NCI-H1930 (cell line): ENCODE measurements at places on chromosomes 2 and 18.

DNA sequence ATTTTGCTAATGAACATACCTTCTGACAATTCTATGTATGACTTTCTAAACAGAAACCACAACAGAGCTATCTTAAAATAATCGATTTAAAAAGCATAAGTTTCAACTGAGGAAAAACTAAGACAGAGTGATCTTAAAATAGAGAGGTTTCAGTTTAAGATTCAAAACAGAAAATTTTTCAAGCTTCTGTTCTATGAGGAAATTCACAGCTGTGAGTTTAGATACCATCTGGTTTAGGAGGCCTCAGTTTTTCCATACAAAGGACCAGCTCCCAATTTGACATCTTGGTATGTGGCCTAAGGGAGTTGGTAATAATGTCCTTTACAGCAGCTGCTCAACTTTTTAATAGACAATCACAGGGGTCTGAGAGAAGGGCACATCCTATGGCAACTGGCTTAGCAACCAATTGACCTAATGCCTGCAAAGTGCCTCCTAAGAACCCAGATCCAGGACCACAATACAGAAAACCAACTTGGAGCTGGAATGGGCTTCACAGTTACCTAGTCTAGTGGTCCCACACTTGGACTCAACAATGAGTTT is 39.7 kb downstream of the MDH1 start:
- no peak for DNase-seq

- no peak for DNase-seq
Observed at GRCh38 chr2:202327858-202328257, 48.3 kb upstream of the BMPR2 start.

DNA sequence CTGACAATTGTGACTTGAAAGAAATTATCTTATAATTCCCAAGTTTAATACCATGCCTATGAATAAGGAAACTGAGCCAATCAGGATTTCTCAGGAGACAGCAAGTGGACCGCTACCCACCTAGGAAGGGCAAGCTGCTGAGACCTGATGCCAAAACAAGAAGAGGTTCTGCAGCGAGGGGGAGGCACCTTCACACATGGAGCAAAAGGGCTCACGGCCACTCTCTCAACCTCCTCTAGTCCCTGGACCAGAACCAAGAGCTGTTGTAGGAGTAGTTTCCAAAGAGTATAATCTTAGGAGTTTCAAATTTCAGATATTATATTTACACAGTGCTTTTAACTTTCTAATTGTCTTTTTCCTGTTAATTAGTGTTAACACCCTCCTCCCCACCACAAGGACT is 154.7 kb upstream of the ETAA1 start:
- DNase-seq: no peak

DNA sequence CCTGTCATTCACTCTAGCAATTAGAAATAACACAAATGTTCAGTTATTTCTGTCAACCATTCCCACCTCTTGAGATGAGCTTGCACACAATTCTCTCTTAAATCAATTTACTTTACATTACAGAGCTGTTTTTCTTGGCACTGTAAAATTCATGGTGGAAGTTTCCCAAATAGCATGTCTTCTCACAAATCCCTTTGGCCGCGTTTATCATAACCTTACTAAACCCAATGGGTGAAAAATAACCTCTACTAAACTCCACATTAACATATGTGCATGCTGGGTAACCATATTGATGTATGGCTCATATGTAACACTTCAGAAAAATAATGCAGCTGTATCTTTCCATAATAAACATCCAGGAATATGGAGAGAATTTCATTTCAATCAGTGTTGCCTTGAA is 75.5 kb upstream of the SULT1C3 start:
- DNase-seq: no peak

DNA sequence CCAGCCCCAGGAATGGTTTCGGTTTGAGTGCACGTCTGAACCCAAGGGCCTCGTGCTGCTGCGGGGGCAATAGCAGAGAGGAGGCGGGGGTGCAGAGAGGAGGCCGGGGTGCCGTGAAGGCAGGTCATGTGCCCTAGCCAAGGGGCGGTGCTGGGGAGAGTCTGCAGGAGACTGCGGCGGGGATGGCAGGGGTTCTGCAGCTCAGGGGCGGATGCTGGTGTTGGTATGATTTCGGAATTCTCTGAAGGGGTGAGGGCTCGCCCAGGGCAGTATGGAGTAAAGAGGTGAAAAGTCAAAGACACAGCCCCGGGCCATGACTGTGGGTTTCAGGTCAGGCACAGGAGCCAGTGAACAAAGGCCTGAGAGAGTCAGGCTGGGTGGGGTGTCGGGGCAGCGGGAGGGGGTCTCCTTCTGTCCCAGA is 186.5 kb upstream of the HDAC4 start:
- DNase-seq: no peak

DNA sequence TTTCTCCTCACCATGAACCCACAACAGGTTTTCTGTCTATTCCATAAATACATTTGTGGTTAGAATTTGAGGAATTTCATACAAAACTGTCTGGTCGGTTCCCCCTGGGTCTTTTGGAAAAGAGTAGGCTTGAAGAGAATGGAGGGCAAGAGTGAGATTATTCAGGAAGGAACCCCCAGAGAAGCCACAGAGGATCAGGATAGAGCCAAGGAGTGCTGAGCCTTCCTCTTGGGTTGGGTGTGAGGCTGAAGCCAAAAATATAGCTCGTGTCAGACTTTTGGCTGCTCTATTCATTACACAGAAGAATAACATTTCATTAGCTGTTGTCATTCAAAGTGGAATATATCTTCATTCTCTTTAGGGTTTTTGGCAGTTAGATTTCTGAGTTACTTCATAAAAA is 45.9 kb upstream of the YES1 start:
- no peak for DNase-seq

DNA sequence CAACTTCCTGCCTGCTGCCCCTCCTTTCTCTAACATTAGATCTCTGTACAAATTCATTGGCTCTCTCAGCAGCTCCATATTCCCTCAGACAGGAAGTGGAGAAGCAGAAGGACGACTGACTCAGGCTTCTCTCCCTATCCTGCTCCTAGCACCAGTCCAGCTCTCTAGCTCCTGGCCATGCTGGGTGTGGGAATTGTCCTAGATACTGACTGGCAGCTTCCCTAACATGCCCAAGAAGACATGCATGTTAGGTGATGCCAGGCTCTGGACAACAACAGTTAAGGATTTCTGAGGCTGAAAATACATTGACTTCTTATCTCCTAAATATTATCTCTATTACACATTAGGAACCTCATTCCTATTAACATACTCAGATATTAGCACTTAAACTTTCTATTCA is 292.9 kb downstream of the IKZF2 start:
- no peak for DNase-seq

DNA sequence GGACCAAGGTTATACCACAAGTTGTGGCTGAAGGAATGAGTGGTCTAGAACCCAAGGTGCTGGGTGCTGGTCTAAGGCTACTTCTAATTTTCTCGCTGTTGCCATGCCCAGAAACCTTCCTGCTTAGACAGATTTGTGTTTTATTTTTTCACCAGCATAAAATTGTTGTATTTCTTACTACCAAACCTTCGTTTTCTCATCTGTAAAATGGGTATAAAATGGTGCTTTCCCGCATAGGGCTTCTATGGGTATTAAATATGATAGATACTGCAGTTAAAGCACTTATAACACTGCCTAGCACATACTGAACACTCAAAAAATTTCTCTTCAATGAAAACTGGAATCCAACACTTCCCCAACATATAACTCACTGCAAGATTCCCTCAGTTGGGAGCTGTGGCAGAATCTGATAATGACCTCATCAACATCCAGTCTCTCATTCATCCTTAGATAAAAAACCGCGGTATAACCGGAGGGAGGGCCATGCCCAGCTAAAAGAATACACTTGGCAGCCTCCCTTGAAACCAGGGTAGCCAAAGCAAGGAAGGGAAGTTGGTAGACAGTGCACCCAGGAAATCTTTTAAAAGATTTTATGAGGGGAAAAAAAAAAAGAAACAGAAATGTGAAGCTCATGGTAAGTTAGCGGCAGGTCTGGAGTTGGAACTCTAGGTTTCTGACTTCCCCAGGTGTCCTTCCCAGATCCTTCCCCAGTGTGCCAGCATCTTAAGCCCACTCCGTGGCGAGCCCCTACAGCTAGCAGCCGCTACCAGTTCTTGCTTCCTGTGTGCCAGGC is 1.2 kb downstream of the NEMP2 start:
- no peak for DNase-seq

- no peak for DNase-seq
Observed at GRCh38 chr18:45449418-45450227, 165.7 kb upstream of the SLC14A2 start.

GRCh38 chr2:207231967-207232366 is 66.2 kb upstream of the KLF7 start:
- DNase-seq: no peak

GRCh38 chr2:228374741-228375140 is 193.3 kb upstream of the SPHKAP start:
- no peak for DNase-seq

GRCh38 chr2:71685073-71685848 is 231.9 kb downstream of the DYSF start:
- DNase-seq: no peak

- DNase-seq: no peak
Observed at GRCh38 chr2:78982638-78983330, 42.7 kb upstream of the REG3G start.

- DNase-seq: no peak
Observed at GRCh38 chr18:905948-906415, 1.3 kb downstream of the ADCYAP1 start.

DNA sequence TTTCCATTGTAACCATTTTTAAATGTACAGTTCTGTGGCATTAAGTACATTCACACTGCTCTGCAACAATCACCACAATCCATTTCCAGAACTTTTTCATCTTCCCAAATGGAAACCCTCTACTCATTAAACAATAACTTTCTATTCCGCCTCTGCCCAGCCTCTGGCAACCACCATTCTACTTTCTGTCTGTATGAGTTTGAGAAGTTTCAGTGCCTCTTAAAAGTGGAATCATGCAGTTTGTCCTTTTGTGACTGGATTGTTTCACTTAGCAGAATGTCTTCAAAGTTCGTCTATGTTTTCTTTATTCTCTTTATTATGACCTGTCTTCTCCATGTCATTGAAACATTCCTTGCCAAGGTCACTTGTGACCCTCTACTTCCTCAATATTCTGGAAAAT is 22.0 kb upstream of the PELI1 start:
- no peak for DNase-seq

DNA sequence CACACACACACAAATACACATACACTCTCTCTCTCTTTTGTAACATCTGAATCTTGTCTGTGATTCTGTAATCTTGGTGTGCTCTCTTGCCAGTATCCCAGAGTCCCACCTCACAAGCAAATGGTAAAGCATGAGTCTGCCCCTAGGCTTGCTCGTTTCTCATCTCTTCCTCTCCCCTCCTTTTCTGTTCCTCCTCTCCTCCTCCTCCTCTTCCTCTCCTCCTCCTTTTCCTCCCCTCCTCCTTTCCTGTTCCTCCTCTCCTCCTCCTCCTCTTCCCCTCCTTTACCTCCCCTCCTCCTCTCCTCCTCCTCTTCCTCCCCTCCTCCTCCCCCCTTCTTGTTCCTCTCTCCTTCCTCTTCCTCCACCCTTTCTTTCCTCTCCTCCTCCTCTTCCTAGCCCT is 59.0 kb downstream of the TNFRSF11A start:
- no peak for DNase-seq

DNA sequence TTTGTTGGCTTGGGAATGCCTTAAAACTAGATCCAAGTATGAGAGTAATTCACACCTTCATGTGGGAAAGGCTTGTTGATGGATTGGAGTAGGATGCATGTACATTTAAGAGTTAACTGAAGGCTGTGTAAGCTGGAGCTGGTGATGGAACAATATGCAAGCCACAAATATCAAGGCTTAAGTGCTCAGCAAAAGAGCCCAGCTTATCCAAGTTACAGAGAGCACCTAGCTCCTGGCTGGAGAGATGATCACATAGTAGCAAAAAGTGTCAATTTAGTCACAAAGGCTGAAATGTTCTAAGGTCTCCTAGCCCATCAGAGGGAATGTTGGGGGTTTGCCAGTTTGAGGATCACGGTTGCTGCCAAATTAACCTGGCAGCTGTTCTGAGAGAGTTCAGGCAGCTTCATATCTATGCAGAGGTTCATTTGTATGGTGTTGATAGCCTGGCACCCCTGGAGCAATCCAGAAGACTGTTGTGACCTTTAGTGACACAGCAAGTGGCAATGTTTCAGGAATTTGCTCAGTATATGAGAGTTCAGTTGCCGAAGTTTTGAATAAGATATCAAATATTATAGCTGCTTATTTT is 228.2 kb downstream of the DOK6 start:
- DNase-seq: no peak

- DNase-seq: no peak
Observed at GRCh38 chr18:71398531-71398930, 1109.7 kb downstream of the SOCS6 start.

DNA sequence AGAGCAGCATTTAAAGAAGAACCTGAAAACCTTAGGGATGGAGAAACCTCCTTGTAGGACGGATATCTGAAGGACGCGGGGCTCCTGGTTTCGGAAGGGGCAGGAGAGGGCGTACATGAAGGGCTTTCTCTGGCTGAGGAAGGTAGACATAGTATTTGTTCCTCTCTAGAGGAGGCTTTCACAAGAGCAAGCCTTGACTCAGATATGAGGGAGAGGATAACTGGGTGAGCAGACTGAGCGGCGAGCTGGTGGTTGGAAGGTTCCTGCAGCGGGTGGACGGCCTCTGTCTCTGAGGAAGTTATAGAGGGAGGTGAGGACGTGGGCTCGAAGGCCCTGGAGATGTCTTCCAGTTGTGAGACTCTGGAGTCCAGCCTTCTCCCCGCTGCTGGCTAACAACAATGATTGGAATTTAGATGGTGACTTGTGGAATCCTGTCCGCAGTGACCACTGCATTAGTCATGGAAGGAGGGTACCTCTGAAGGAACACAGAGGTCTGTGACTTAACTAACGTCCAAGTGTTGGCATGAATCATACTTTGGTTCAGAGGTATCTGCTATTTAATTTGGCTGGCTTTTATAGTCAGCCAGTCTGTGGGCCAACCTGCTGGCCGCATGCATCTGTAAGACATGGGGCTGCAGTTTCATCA is 80.9 kb downstream of the ASAP2 start:
- no peak for DNase-seq

- DNase-seq: no peak
Observed at GRCh38 chr2:233434666-233435330, 80.5 kb downstream of the DGKD start.

DNA sequence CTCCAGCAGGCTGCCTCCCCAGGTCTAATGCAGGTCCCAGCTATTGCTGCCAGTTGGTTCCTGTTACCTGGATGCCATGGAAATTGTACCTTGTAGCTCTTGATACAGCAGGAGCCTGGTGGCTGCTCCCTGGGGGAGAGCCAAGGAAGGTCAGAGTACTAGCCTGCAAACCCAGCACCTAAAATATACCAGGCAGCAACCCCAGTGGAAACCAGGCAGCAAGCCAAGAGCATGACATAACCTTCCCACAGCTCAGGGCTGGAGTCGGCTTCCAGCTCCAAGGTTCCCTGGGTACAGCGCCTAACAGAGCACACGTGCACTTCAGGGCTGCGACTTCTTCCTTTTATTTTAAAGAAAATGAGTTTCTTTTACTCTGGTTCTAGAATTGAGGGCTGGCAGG is 30.3 kb downstream of the TNP1 start:
- no peak for DNase-seq

- DNase-seq: no peak
Observed at GRCh38 chr2:149858216-149858615, 270.6 kb upstream of the MMADHC start.

- no peak for DNase-seq
Observed at GRCh38 chr2:129074298-129074920, 755.7 kb upstream of the HS6ST1 start.
